ENCODE measurements at places on chromosomes 16 and 17.
A peak's percentile ranks its signal among the peaks of the same experiment; 100 is the strongest.

GRCh38 chr17:80498242-80498919 is 22.0 kb upstream of the NPTX1 start:
- H3K27me3 ChIP-seq, result no peaks in the 10 kb centered on the region
- no peak overlapping the region for H3K4me3 ChIP-seq
- no peaks in the 10 kb centered on the region for H3K36me3 ChIP-seq
- no peaks in the 10 kb centered on the region for H3K4me1 ChIP-seq
- H3K27ac ChIP-seq, result no peak overlapping the region
- DNase-seq, result no peak

GRCh38 chr16:75584108-75584507 is 17.9 kb downstream of the GABARAPL2 start:
- H3K4me3 ChIP-seq, result no peak overlapping the region
- no peaks in the 10 kb centered on the region for H3K27me3 ChIP-seq
- no peaks in the 10 kb centered on the region for H3K4me1 ChIP-seq
- H3K27ac ChIP-seq, result no peak overlapping the region
- H3K36me3 ChIP-seq, result peaks cover 20% of the 10 kb centered on the region

GRCh38 chr16:87156195-87156594 is 161.0 kb downstream of the C16orf95 start:
- no peak for DNase-seq
- H3K27me3 ChIP-seq, result no peaks in the 10 kb centered on the region
- no peak overlapping the region for H3K4me3 ChIP-seq
- H3K27ac ChIP-seq, result no peak overlapping the region
- peaks cover 7% of the 10 kb centered on the region for H3K4me1 ChIP-seq
- H3K36me3 ChIP-seq, result no peaks in the 10 kb centered on the region

DNA sequence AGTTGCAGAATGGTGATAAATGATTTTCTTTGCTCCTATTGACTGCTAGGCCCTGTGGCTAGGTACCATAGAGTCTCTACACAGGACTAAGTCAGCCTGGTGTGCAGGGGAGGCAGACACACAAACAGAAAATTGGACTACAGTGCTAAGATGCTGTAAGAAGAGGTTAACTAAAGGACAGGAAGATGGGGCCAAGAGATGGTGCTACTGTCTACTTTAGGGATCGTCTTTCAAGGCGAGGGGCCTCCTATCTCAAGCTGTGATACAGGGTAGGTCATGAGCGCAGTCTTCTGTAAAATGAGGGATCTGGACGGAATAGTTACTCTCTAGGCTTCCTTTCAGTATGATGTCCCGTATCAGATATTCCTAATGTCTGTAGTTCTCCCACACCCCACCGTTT is 817 bp downstream of the NME1 start:
- peak overlapping the region; percentile 59 for H3K27ac ChIP-seq
- H3K27me3 ChIP-seq, result no peaks in the 10 kb centered on the region
- peak overlapping the region; percentile 55 for H3K4me3 ChIP-seq
- no peak for DNase-seq

DNA sequence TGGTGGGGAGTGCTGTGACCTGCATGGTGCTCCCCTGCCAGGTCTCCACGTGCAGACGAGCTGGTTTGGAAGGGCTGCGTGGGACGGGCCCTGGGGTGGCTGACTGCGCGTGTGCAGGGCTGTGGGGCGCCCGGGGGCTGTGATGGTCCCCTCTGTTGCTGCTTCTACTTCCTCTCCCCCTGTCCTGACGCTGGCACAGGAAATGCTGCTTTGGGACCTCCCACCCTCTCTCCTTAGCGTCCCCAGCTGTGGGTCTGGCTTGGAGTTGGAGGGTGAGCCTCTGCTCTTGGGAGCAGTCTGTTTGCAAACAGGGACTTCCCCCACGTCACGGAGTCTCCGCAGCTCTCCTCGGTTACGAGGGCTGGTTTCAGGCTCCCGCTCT is 35.2 kb downstream of the TSC2 start:
- no peak overlapping the region for H3K4me3 ChIP-seq
- H3K4me1 ChIP-seq, result peaks cover 6% of the 10 kb centered on the region
- DNase-seq, result no peak
- peaks cover 40% of the 10 kb centered on the region for H3K36me3 ChIP-seq
- no peak overlapping the region for H3K27ac ChIP-seq
- H3K27me3 ChIP-seq, result no peaks in the 10 kb centered on the region

- H3K4me1 ChIP-seq, result no peaks in the 10 kb centered on the region
- H3K4me3 ChIP-seq, result no peak overlapping the region
- H3K36me3 ChIP-seq, result peaks cover 25% of the 10 kb centered on the region
- no peaks in the 10 kb centered on the region for H3K27me3 ChIP-seq
- no peak overlapping the region for H3K27ac ChIP-seq
These were observed 16.7 kb downstream of the ZBTB4 start for GRCh38 chr17:7462474-7463371.

DNA sequence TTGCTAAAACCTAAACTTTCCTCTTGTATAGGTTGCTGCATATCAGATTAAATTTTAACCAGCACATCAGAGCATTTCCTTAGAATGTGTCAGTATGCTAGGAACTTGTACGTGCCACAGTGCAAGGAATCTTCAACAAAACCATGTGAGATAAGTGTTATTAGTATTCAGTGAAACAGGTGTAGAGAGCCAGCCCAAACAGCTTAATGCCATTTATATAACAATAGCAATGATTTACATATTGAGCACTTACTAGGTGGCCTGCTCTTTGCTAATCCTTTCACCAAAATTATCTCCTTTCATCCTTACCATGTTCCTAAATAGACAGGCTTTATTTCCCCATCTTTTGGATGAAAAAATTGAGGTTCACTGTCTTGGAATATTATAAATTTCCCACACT is 485.7 kb downstream of the HS3ST4 start:
- no peaks in the 10 kb centered on the region for H3K27me3 ChIP-seq
- H3K4me3 ChIP-seq, result no peak overlapping the region
- no peak overlapping the region for H3K27ac ChIP-seq
- DNase-seq, result no peak
- no peaks in the 10 kb centered on the region for H3K36me3 ChIP-seq
- no peaks in the 10 kb centered on the region for H3K4me1 ChIP-seq

DNA sequence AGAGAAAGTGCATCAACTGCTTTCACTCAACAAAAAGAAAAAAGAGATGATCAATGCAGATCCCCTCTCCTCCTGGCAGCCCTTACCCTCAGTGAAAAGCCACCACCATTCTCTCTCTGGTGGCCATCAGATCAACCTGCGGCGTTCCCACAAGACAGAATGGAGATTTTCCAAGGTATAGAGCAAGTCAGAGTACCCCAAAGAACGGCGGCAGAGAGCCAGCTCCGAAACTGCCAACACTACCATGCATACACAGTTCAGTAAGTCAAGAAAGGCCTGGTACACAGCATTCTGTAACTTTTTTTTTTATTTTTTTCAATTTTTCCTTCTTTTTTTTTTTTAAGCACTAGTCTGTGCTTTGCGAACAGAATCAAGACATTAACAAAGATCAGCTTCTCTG is 30.6 kb downstream of the STH start:
- H3K27ac ChIP-seq, result no peak overlapping the region
- peaks cover 62% of the 10 kb centered on the region for H3K36me3 ChIP-seq
- no peaks in the 10 kb centered on the region for H3K27me3 ChIP-seq
- no peak for DNase-seq

- peaks cover 89% of the 10 kb centered on the region for H3K36me3 ChIP-seq
- no peak for DNase-seq
- H3K4me1 ChIP-seq, result no peaks in the 10 kb centered on the region
- H3K27me3 ChIP-seq, result no peaks in the 10 kb centered on the region
- no peak overlapping the region for H3K4me3 ChIP-seq
These were observed 62.1 kb downstream of the ABHD15 start for GRCh38 chr17:29504711-29505110.
